Caudate nucleus (tissue), 63 donors: ENCODE measurements at places on chromosomes 4 and X.

DNA sequence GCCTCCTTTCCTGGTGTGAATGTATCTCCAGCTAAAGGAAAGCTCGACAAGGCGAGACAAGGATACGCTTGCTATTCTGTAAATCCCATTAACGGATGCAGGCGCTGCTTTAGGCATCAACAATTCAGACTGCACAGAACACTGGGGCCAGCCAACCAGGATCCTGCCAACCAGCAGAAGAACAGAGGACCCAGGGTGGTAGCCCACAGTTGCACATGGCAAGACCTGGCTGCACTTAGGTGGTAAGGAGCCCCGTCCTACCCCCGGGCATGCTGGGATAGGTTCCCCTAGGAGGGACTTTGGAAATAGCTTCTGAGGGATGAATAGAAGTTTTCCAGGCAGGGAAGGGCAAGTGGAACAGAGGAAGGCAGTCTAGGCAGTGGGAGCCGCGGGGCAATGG, 20.7 kb downstream of the PSAPL1 start:
- DNase-seq, result no peak

DNA sequence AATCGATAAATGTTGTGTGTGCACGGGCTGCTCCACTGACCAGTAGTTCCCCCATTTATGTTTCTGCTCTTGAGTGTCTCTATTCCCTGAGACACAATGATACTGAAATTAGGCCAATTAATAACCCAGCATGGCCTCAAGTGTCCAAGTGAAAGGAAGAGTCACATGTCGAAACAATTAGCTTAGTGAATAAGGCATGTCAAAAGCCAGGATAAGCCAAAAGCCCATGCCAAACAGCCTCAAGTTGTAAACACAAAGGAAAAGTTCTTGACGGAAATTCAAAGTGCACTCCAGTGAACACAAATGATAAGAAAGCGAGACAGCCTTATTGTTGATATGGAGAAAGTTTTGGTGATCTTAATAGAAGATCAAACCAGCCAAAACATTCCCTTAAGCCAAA, 167.1 kb upstream of the C1QTNF7 start:
- DNase-seq, result no peak

- DNase-seq, result no peak
These were observed 1716.6 kb downstream of the PCDH7 start for GRCh38 chr4:32436816-32437215.

DNA sequence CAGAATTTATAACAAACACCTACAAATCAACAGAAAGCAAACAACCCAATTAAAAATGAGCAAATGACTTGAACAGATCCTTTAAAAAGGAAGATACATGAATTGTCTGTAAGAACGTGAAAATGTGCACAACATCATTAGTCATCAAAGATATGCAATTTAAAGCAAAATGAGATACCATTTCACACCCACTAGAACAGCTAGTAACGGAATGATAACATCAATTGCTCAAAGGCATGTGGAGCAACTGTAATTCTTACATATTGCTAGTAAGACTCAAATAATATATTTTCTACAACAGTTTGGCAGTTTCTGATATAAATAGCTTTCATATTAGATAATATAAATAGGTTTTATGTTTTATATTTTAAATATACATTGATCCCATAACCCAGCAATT, 82.5 kb downstream of the LCORL start:
- no peak for DNase-seq

GRCh38 chr4:1081689-1082040, 31.7 kb downstream of the RNF212 start:
- no peak for DNase-seq

DNA sequence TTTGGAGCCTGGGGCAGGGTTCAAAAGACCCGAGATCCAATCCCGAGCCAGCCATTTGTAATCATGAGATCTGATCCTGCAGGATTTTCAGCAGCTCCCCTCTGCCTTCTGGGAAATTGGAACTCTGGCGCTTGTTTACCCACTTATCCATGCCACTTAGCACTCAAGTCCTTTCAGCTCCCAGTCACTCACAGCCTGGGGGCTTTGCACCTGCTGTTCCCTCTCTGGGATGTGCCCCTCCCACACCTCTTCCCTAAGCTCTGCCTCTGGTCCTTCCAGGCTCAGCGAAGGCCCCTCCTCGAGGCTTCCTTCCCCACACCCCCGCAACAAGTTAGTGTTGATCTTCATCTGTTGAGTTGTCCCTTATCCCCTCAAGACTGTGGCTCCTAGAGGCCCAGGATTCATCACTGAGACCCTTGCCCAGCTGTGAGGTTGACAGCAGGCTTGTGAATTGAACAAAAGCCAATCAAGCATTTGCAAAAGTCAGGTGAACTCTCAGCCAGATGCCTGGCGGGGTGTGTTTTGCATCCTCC, 99.1 kb upstream of the AFAP1 start:
- no peak for DNase-seq

- no peak for DNase-seq
These were observed 394.8 kb upstream of the IGFBP7 start for GRCh38 chr4:57504797-57505530.

- no peak for DNase-seq
These were observed 10.5 kb downstream of the TEX13B start for GRCh38 chrX:107971636-107972035.

GRCh38 chr4:88007304-88008121, at the start of gene PKD2:
Gene PKD2 (plus strand): TSS chr4:88007635. CDS start chr4:88007734, 99 bp downstream.
- DNase-seq, result peak; percentile 78

DNA sequence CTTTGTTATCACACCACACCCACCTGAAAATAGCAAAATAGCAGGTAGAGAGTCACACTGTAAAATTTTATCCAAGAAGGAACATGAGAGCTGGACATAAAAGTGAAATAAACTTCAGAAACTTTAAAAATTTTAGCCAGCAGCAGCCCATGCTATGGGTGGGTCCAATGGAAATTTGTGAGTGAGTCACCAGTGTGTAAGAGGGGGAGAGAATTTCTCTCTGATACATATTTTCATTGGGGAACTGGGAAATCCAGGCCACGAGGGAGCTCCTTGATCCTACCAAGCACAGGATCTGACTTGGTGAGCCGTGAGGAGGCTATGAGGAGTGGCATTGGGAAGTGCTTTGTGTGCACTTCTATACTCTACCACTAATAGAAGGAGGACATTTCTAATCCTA, 136.3 kb downstream of the FAAH2 start:
- DNase-seq, result no peak

DNA sequence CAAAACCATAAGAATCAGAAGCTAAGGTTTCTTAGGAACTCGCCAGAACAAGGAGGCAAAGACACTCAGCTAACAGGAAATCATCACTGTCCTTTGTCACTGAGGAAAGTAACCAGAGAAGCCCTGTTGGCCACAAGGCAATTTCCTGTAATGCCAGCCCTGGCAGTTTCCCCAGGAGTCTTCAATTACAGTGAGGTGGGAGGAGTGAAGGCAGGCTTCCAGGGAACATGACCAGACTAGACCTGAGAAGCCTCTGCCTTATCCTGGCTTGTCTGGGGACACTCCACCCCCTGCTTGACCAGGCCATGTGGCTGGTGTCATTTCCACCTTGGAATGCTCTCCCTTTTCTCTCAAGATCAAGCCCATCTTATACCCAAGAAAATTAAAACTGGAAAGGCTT, 125.3 kb downstream of the COL4A6 start:
- peak; percentile 0 for DNase-seq

GRCh38 chrX:56793521-56794320, 64.7 kb downstream of the NBDY start:
- DNase-seq, result no peak

DNA sequence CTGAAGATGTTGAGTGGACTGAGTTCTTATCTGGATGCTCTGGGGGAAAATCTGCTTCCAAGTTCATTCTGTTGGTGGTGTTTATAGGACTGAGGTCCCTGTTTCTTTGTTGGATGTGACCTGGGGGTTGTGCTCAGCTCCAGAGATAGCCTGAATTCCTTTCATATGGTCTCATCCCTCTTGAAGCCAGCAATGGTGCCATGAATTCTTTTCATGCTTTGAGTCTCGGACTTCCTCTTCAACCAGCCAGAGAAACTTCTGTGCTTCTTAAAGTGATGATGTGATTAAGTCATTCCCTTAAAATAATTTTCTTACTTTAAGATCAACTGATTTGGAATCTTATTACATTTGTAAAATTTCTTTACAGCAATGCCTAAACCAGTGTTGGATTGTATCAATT, 233.8 kb upstream of the UGT8 start:
- DNase-seq, result no peak

DNA sequence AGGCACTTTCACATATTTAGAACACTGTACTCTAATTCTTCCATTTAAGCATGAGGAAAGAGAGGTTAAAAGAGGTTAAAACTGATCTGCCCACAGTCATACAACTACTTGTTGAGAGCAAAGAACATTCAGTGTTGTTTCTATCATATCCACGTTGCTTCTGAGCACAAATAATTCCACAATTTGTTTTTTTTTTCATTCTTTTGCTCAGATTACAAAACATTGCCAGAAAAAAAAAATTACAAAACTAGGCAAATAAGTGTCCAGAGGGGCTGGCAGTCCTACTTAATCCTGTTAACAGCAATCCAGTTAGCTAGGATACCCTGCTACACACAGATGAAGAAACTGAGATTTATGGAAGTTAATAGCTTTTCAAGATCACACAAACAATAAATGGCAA, 6.3 kb upstream of the USP53 start:
- no peak for DNase-seq

GRCh38 chr4:169988252-169988651, 37.9 kb downstream of the MFAP3L start:
- DNase-seq, result no peak

DNA sequence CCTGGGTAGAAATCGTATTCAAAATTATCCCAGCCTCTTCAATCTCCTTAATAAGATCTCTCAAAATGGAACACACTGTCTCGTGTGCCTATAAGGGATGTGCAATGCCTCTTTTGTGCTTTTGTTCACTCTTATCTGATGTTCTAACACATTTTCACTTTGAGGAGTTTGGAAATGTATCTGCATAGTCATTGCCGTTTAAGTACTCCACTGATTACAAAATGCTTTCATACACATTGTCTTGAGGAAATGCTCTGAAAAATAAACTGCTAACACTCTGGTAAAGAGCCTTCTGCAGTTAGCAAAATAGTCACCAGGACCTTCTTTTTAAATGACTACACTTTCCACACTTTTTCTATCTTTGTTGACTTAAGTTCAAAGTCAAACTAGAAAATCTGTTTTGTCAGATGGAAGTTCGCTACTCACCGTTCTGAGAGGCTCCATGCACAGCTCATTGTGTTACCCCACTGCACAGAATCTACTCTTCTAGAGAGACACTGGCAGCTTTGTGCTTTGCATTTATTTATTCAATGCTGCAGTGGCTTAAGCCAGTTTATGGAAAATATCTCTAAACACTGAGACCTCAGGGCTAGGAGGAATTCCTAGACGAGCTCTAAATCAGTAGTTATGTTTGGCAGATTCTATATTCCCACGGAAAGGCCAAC, 159.0 kb downstream of the CHIC2 start:
- DNase-seq, result no peak

- DNase-seq, result no peak
These were observed 44.8 kb upstream of the CDKN2AIP start for GRCh38 chr4:183399616-183400015.
